Stimulated activated CD4-positive, alpha-beta T cell treated with anti-CD3 and anti-CD28 coated beads, Interleukin-12 subunit alpha, Interleukin-12 subunit beta, amount 100 ng/mL, for 24 hours (primary cell): ENCODE measurements at places on chromosomes 11 and 22.

GRCh38 chr11:129631201-129631600 is 184.4 kb upstream of the TMEM45B start:
- DNase-seq = no peak

GRCh38 chr22:29268511-29269229 is 602 bp downstream of the EWSR1 start:
- DNase-seq = no peak

DNA sequence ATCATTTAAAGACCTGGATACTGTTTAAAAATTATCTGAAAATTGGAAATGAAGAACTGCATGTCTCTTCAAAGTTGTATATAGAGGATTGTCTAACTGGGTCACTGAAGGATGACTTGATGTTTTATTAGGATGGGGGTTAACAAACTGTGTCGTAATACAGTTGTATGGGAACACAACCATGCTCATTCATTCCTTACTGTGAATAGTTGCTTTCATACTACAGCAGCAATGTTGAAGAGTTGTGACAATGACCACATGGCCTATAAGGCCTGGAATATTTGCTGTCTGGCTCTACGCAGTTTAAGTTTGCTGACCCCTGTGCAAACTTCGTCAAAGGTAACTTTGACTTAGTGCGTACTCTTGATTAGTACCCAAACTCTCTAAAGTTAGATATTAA is 38.4 kb downstream of the FDX1 start:
- DNase-seq = no peak

DNA sequence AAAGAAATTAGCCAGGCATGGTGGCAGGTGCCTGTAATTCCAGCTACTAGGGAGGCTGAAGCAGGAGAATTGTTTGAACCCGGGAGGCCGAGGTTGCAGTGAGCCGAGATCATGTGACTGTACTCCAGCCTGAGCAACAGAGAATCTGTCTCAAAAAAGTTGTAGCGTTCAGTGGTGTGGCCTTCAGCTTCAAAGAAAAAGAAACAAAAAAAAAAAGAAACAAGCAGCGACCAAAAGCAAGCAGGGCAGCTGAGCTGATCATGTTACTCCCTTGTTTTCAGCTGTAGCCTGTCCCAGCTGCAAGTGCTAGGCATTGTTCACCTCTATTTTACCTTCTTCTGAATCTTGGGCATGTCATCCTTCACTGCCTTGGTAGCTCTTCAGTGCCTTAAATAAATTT is 37.0 kb downstream of the SFI1 start:
- DNase-seq = no peak

GRCh38 chr11:1401656-1402221 is 12.0 kb downstream of the BRSK2 start:
- no peak for DNase-seq

DNA sequence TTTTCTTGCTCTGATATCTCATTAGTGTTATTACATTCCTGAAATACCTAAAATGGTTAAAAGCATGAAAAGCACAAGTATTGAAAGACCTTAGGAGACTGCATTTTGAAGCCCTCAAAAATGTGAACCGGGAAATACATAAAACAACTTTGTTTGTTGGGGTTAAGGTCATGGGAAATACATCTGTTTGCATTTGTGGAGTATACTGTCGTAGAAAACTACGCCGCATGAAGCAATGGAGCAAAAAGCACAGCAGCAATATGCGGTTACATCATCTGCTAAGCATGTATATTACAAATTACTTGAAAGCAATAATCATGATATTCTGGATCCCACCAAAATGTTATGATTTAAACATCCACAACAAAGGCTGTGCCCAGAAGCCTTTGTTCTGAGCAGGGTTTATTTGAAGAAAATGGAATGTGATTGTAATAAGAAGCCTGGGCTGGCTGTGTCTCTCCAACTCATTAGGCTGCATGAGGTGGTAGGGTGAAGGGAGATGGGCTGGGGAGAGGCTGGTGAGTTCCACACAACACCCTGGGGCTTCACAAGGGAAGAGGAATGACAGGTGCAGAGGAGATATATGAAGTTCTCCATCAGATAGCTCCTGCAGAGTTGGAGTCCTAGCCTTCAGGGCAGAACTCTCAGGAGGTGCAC is 64.7 kb upstream of the LIN7C start:
- no peak for DNase-seq
